Immature natural killer cell (primary cell): ENCODE measurements at places on chromosomes 6 and 20.
A peak's percentile ranks its signal among the peaks of the same experiment; 100 is the strongest.

DNA sequence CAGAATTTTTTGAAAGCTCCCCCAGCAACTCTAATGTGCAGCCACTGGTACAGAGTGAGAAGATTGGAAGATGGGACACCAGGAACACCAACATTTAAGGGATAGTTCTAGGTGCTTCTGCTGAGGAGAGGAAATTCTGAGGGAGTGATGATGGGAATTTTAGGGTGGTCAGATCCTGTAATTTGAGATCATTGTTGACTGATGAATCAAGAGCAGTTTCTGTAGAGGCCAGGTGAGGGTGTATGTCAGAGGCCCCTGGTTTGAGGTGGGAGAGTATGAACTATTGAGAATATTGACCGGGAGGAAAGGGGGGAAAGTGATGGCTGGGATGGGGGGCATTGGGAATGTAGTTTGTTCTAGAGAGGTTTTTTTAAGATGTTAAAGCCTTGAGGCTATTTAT lies 47.2 kb downstream of the PTPRA start:
- no peak for DNase-seq

GRCh38 chr6:14747881-14748520 lies 497.9 kb upstream of the JARID2 start:
- peak; percentile 49 for DNase-seq

- DNase-seq = no peak
Observed at GRCh38 chr20:44627364-44628010, 24.0 kb downstream of the ADA start.

DNA sequence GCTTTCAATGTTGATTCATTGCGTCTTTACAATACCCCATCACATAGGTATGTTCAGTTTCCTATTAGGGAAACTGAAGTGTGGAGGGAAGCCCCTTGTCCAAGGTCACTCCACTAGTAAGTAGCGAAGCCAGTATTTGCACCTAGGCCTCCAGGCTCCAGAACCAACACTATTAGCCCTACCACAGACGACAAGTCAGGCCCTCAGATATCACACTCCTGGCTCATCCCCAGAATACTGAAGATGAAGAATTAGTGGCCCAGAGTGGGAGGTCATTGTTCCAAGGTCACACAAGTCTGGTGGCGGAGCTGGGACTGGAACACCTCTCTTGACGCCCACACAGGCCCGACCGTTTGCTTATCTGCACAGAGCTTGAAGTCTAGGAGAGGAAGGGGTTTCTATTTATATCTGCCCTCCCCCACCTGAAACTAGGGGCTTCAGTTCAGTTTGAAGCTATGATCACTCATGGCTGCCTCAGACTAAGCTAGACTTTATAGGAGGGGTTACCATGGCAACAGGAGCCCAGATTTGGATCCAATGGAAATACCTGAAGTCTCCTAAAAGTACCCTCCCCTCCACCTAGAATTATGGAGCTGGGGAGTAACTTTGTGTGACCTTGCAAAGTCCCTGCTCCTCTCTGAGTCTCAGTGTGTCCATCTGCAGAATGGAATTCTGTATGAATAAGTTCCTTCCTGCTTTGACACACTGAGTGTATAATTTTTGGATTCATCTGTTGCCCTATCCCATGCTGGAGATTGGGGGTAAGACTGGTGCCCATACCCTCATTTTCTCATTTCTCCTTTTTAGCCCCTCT lies 2.2 kb downstream of the SNTA1 start:
- DNase-seq = no peak

GRCh38 chr6:524803-525202 lies 132.1 kb downstream of the HUS1B start:
- DNase-seq = peak; percentile 29

- no peak for DNase-seq
Observed at GRCh38 chr6:100096341-100096740, 102.3 kb upstream of the MCHR2 start.

- DNase-seq = no peak
Observed at GRCh38 chr6:129679758-129680157, 30.2 kb downstream of the ARHGAP18 start.

GRCh38 chr6:24836109-24836508 lies 37.4 kb upstream of the ARMH2 start:
- no peak for DNase-seq

DNA sequence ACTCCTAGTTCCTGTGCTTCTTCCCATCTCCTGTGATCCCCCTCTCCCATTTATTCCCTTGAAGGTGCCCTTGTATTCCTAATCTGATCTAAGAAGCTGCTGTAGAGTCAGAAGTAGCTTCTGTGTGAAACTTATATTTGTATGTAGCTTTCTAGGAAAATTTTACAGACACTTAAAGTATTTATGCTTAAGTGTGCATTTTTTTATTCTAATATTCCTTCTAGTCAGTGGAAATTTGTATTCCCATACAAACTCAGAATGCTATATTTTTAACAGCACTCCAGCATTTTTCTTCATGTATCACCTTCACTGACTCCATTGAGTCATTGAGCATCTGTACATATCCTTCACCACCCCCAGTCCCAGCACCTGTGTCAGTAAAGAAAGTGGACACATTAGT lies 12.7 kb downstream of the ZKSCAN8 start:
- no peak for DNase-seq

DNA sequence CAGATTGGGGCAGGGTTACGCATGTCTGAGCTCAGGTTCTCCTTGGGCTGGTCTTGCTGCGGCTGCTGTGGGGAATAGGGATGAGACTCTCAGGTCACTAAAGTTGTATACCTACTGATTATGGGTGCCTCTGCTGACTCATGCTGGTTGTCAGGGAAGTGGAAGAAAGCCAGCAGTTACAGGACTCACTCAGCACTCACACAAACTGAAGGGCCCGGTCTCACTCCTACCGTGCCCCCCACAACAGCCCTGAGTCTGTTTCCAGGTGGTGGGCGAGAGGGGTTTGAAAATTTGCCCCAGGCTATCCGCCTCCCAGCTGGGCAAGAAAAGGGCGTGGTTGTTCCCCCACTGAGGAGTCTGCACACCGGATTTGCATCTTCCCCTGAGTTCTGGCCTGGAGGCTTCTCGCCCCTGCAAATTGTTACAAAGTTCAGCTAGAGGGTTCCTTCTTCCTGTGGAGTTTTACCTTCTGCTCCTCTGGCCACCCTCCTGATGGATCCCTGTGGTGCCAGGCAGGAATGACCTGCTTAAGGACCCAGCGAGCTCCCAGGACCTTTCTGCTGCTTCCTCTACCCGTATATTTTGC lies 659.2 kb downstream of the HDGFL1 start:
- DNase-seq = no peak

DNA sequence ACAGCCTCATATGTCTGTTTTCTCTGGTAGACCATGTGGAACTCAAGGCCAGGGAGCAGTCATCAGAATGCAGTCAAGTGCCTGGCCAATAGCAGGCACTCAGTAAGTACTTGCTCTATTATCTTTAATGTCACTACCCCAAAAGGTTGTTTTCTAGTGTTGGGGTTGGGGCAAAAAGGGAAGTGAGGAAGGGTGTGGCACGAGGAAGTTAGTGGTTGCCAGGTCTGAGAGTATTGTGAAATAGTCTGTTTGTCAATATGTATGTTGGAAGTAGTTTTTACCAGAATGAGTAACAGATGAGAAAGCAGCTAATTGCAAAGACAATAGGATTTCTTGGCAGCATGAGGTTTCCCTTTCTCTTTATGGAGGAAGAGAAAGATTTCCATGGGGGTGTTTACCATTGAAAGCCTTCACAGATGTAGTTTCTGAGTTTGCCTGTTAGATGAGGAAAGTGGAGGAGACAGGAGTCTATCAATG lies 59.5 kb upstream of the ARMH2 start:
- peak; percentile 40 for DNase-seq

DNA sequence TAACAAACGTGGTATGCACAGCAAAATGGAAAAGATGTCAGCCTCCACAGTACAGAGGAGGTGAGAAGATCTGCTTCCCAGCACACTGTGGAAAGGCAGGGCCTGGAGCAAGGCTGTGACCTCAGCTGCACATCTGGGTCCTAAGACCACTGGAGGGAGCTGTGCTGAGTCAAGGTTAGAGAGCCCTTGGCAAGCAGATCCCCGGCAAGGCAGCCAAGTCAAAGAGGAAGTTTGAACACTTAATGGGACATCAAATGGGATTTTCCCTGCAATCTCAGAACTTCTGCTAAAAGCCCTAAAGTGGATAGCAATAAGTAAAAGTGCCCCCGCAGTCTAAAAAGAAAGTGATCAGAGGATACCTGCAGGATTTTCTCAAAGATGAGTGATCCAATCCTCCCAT lies 39.5 kb downstream of the UNC5CL start:
- no peak for DNase-seq

- no peak for DNase-seq
Observed at GRCh38 chr6:116572162-116572561, 858 bp downstream of the RWDD1 start.

- DNase-seq = no peak
Observed at GRCh38 chr20:48912065-48912464, 9.4 kb upstream of the ARFGEF2 start.

DNA sequence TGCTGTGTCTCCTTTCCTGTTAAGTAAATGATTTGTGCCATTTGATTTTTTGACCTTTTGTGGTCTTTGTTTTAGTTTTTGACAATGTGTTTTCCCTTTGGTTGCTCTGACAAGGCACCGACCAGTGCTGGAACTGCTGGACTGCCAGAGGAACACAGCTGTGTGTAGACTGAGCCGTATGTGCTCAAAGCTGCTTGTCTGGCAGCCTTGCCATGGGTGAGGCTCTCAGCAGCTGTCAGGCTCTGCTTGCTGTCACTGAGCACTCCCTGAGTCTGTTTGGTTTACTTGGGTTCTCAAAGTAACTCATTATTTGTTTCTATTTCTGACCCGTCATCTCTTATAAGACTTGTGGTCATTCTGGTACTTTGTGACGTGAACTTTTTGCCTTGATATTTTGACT lies 15.1 kb upstream of the SNRPB start:
- DNase-seq = no peak

DNA sequence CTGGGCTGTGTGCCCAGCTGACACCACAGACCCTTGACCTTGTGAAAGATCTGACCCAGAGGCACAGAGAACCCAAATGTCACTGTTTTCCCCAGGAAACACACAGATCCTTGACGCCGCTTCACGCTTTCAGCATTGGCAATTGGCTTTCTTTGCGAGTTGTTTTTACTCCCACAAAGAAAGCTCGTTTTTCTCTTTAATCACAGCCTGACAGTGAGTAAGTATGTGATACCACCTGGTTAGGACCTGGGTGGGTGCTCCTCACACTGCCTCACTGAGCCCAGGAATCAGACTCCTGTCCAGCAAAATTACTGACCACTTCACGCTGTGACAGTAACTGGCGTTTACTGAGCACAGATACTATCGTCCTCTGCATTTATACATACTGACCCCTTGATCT lies 13.0 kb downstream of the RPL10A start:
- DNase-seq = no peak

DNA sequence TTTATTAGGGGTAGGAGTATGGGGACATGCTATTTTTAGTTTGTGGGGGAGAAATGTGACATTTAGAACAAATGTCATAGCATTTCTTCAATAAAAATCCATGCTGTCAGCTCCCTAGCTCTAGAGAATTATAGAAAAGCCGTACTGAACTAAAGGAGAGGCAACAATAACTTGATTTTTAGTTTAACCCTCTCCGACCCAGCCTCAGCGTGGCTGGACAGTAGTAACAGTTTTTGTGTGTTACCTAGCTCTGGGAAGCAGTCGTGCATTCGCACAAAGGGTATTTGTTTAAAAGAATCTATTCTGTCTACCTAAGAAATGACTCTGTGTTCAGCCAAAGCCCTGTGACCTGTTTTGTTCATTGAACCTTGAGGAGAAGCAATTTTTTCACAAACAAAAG lies 442.4 kb upstream of the SOX4 start:
- DNase-seq = no peak

GRCh38 chr6:100228437-100228833 lies 234.4 kb upstream of the MCHR2 start:
- DNase-seq = no peak

- DNase-seq = no peak
Observed at GRCh38 chr6:14222956-14223355, 105.4 kb downstream of the CD83 start.

DNA sequence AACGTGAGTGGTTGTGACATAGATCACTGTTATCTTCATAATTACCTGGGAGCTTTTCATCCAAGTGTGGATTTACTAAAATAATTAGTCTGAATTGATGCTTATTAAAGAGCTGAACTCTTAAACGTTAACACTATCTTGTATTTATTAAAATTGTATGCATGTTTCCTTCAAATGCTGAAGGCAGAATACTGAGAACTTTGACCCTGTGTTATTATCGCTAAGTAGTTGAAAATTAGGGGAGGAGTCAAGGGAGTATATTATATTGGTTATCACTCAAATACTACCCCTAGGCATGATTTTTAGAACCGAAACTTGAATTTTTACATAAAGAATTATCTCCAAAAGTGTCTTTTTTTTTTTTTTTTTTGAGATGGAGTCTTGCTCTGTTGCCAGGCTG lies 5.8 kb downstream of the VAPB start:
- DNase-seq = no peak

GRCh38 chr20:40651151-40651550 lies 37.9 kb downstream of the MAFB start:
- no peak for DNase-seq

- DNase-seq = no peak
Observed at GRCh38 chr20:11391591-11391990, 526.1 kb upstream of the BTBD3 start.

- DNase-seq = no peak
Observed at GRCh38 chr6:455835-456234, 64.3 kb downstream of the IRF4 start.

DNA sequence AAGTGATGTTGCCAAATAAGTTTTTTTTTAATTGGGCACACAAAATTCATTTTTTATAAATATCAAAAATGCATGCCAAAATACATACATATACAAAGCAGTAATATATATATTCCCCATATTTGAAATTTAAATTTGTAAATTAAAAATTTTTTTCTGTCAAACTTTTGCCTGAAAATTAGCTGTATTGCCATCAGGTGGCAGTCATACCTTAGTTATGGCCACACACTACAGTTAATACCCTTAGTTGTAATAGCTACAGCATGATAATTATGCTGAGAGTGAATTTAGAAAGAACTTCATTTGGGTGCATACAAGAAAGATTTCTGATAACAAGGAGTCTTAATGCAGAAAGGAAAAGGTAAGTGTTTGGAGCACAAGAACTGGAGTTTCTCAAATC lies 46.2 kb upstream of the SDHAF4 start:
- DNase-seq = peak; percentile 21

GRCh38 chr6:137717074-137718073 lies 149.7 kb upstream of the TNFAIP3 start:
- peak; percentile 83 for DNase-seq

GRCh38 chr6:34237316-34237721 lies 646 bp downstream of the HMGA1 start:
- DNase-seq = no peak
